ENCODE measurements at places on chromosomes 6 and 20.

DNA sequence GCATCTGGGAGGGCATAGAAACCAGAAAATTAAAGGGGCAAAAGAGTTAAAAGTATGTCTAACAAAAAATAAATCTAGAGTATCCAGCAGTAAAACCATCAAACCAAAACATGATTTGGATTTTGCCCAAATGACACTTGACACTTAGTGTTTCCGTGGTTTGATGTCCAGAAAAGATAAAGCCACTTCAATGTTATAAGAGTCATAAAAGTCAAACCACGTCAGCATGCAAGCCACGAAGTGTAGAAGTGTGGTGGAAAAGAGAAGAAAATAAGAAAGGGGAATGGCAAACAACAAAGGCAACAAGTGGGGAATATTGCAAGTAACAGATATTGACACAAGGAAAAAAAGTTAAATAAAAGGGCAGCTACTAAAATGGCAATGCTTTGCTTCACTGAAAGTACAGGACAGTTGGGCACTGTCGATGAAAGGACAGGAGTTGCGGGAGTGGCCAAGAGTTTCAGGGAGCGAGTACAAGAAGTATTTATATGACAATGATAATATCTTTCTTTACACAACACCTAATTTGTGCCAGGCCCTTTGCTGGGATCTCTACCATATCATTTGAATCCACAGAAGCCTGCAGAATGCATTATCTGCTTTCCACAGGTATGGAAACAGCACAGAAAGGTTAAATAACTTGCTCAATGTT, 6.3 kb upstream of the HDDC2 start:
- no peak for DNase-seq

GRCh38 chr6:12150812-12151432, 138.8 kb downstream of the HIVEP1 start:
- no peak for DNase-seq

DNA sequence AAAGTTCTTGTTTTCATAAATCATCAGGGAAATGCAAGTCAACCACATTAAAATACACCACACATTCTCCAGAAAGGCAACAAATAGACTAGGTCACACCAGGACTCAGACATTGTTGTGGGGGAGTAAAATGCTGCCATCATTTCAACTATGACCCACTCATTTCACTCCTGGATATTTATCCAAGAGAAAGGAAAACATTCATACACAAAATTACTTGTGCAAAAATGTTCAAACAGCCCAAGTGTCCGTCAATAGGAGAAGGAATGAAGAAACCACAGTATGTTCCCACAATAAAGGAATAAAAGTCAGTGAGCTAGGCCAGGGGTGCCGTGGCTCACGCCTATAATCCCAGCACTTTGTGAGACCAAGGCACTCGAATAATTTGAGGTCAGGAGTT, 81.5 kb upstream of the QKI start:
- no peak for DNase-seq

GRCh38 chr6:3899970-3900439, 50.8 kb downstream of the FAM50B start:
- no peak for DNase-seq

- no peak for DNase-seq
These were observed 1.7 kb downstream of the UNC5CL start for GRCh38 chr6:41037107-41037900.

All from fibroblast of skin of abdomen (primary cell).